ENCODE measurements at places on chromosomes 3 and 15. TPM values are rescaled to one million over a fixed set of nuclear protein-coding genes. Genes with fewer than 3 reads are reported as not detected.

DNA sequence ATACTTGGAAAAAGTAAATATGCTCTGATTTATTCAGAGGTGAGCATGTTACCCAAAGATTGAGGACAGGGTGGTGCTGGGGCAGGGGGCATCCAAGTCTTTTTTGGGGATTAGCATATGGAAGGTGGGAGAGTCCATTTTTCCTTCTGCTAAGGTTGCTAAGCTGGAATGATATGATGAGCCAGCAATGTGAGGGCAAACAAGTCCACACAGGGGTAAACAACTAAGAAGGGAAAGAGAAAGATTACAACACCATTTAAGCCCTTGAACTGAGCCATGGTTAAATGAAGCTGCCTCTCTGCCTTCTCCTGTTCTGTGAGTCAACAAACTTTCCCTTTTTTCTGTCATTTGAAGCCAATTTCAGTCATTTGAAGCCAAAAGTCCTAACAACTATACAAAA, 89.0 kb downstream of the RPL22L1 start:
- DNase-seq: no peak

GRCh38 chr3:166902374-166902773, 477.7 kb downstream of the ZBBX start:
- DNase-seq: no peak

GRCh38 chr3:64361962-64362735, 136.9 kb upstream of the PRICKLE2 start:
- peak; percentile 43 for DNase-seq

- DNase-seq: no peak
Measured at GRCh38 chr3:14376348-14377043, 25.9 kb upstream of the SLC6A6 start.

DNA sequence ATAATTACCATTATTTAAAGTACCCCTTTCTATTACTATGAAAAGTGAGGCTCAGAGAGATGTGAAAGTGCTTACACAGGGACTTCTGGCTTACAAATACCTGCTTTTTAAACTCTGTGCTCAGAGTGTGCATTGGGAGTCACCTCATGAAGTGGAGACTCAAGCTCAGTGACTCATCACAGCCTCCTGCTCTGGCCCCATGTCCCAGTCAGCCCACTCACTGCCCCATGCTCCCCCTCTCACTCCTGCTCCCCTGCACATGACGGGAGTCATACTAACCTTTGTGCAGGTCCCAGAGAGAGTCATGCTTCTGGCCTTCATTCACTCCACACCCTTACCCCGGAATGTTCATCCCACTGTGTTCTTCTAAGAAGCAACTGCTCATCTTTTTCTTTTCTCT, 20.2 kb downstream of the CCR1 start:
- no peak for DNase-seq

DNA sequence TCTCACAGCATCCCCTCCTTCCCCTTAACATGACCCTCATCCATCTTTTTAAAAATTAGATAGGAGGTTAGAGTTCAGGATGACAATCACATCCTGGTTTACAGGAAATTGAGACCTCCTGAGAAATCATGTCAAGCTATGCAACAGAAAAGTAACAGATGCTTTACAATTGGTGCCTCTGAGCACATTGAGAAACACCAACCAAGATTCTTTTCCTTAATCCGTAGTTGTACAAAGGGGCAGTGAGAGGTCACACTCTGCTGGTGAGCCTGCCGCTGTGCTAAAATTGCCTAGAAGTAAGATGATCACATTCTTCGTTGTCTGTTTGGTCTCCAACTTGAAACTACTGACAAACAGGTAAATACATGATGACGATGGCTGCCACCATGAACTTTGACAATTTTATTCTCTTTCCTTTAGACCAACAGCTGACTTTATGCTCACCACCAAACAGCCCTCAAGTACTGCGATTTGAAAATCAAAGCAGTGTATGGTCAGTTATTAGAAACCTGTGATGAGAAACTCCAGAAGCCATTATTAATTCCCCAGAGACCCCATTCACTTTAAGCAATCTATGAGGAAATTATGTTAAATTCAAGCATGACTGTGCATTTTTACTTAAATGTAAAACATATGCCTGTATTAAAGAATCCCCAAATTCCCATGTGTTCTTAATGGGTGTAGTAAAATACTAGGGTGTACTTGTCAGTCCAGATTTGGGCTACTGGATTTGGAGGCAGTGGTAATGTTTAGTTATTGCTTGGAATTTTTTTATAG, 210.7 kb upstream of the UBE2E1 start:
- no peak for DNase-seq

- no peak for DNase-seq
Measured at GRCh38 chr15:51348688-51349087, 7.2 kb downstream of the GLDN start.

- DNase-seq: no peak
Measured at GRCh38 chr3:84738086-84738485, 220.7 kb upstream of the CADM2 start.

DNA sequence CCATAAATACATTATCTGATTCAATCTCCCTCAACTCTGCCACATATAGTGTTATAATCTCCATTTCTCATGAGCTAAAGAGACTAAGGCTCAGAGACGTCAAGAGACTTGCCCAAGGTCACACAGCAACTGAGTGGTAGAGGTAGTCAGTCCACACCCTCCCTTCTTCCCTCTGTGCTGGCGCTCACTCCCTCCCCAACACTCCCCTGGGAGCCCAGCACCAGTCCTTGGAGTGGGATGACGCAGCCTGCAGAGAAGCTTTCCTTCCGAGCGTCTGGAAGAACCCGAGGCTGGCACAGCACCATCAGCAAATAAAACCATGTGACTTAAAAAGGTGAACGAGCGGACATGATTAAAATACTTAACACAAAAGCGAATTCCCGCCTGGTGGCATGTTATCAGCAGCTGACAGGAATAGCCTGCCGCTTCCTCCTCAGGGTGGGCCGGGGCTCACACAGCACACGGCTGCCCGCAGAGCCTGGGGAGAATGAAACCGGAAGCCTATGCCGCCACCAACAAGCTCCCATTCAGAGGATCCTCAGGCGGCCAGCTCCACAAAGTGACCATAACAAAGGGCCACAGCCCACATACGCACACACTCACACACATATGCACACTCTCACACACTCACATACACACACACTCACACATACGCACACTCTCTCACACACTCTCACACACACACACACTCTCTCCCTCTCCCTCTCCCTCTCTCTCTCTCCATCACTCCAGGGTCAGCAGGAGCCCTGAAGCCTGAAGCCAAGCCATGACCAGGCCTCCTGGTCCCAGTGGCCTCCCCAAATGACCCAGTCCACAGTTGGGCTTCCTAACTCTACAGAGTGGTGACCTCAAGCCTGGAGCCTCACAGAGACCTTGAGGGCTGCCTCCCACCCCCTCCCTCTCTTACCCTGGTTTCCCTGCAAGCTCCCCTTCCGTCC, 120.5 kb downstream of the XXYLT1 start:
- DNase-seq: peak; percentile 64

DNA sequence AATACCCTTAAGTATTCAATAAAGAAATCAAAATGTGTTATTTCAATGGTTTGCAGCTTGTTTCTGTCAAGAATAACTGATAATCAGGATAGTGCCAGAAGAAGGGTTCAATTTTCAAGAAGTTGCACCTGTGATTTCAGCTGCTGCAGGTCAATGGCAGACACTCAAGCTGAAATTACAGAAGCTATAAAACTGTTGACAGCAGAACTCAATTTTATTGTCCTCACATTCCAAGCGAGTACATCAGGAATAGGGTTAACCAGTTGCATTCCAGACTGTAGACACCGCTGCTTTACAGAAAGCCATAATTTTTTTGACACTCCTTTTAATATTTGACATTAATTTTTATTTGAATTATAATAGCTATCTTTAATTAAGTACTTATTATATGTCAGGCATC, 364.1 kb downstream of the CGGBP1 start:
- no peak for DNase-seq

- peak; percentile 77 for DNase-seq
Measured at GRCh38 chr3:185733980-185734724, 90.7 kb downstream of the IGF2BP2 start.

- DNase-seq: no peak
Measured at GRCh38 chr3:49914906-49915305, 11.2 kb upstream of the MST1R start.

- no peak for DNase-seq
Measured at GRCh38 chr3:162540421-162540820, 1043.8 kb downstream of the OTOL1 start.

DNA sequence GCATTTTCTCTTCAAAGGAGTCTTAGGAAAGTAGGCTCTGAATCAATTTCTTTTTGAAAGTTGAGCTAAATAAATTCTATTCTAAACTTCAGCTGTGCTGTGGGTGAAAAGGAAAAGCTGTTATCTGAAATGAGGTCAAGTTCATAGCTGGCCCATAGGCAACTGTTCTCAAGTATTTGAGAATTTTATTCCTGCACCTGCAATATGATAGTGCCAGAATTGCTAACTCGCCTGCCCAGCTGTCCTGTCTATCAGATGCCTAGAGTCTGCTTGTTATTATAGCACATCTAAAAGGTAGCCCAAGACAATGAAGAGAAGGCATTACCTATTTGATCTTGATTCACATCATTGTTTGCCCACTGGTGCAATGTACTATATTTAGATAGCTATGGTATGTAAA, 798.7 kb downstream of the DIPK2A start:
- DNase-seq: no peak

GRCh38 chr3:46350262-46350565, 3.7 kb upstream of the CCR2 start:
- DNase-seq: no peak

DNA sequence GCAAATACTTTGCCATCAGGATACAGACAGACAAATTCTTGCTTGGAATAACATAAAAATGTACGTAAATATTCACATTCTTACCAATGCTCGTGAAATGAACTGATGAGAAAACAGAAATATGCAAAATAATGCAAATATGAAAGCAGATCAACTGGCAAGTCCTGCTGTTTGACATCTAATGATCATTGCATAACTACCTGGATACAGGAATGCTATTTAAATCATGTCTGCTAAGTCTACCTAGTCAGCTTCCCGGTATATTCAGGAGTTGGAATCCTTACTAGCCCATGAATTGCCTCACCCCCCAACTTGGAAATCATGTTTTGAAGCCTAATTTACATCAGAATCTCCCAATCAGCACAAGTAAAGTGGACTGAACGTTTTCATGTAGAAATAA, 230.6 kb downstream of the CHL1 start:
- DNase-seq: no peak

DNA sequence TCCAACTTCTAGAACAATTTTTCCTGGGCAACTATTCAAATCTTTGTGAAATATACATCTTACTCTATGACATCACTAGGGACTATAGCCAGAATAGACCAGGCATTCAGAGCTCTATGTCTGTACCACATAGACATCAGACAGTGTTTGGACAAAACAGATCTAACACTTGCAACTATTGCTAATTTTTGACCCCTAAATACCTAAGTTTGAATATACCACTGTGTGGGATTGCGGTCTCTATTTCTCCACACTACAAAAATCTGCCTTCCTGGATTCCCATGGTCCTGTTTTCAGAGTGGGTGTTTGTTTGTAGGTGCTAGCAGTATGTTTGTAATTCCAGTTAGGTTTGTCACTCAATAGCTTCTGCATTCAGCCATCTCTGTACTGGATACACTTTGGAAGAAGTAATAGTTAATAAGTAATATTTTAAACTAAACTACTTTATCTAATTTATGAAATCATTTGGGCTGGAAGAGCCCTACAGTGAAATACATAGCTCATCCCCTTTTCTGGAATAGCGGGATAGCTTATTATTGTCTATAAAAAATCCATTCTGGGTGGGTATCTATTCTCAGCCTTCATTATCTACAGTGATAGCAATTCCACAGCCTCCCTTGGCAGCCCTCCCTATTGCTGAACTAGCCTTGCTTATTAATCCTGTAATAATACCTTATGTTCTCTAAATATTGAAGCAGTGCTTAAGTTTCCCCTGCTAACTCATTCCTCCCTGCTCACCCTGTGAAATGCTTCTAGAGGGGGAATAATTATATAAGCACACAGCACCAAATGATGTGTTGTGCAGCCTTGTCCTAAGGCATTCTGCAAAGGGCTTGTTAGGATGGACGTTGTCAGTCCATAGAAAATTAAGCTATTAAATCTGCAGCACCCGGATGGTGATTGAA, 49.4 kb downstream of the RBMS3 start:
- no peak for DNase-seq

DNA sequence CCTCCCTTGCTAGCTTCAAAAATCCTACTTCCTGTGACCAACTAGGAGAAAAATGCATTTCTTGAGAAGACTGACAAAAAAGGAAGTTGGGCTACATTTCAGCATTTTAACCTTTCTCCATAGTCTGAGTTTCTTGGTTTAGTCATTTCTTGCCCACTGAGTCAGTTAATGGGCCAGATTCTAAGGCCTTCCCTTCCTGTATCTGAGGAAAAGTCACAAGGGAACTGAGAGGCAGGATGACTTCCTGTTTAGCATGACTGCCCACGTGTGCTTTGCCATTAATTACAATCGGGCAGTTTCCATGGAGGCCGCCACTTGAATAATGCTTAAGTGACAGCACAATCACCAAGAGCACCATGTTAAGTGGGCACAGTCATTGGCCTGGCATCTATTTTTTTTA, 794.4 kb upstream of the LMCD1 start:
- DNase-seq: no peak

GRCh38 chr15:69325456-69325971, 26.8 kb downstream of the PAQR5 start:
- DNase-seq: no peak

GRCh38 chr3:20352546-20353179, 166.7 kb upstream of the SGO1 start:
- no peak for DNase-seq

- DNase-seq: no peak
Measured at GRCh38 chr15:67085818-67086636, 20.6 kb downstream of the SMAD3 start.

DNA sequence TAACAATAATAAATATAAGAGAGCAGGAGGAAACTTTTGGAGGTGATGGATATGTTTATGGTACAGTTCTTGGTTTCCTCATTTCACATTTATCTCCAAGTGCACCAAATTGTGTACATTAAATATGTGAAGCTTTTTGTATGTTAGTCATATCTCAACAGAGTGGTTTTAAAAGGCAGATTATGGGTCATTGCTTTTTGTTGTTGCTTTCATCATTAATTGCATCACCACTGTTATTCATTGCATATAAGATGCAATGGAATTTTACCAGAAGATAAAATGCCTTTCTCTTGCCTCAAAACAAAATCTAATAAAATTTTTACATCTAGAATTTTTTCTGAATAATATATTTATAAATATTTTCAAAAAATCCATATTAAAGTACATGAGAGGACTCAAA, 1198.9 kb upstream of the GBE1 start:
- DNase-seq: no peak

DNA sequence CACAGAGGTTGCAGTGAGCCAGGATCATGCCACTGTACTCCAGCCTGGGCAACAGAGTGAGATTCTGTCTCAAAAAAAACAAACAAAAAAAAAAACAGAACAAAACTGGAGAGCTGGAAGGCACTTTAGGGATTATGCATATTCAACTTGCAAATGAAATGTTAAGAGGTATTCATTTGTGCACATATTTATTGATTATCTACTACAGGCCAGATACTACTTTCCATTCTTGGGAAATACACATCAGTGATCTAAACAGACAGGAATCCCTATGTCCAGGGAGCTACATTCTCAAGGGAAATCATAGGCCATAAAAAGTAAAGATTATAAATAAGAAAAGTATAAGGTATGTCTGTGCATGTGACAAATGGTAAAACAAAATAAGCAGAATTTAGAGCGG, 322.6 kb downstream of the GABRG3 start:
- no peak for DNase-seq

Gene LSAMP
- not detected for total RNA-seq

Gene STOML1
- 22.4 TPM for total RNA-seq

Gene SIDT1
- total RNA-seq: not detected

Gene PCOLCE2
- not detected for total RNA-seq

Gene DNASE1L3
- total RNA-seq: not detected

Gene ADGRG7
- not detected for total RNA-seq

Gene CHDH
- total RNA-seq: 0.47 TPM

Data from SJSA1 (cell line).